T-helper 2 cell (primary cell): ENCODE measurements at places on chromosomes 13 and 19.

GRCh38 chr13:112058941-112059340 is 8.0 kb upstream of the SOX1 start:
- DNase-seq, result no peak

- DNase-seq, result no peak
These were observed 8.6 kb downstream of the ZBTB7A start for GRCh38 chr19:4057931-4058692.

DNA sequence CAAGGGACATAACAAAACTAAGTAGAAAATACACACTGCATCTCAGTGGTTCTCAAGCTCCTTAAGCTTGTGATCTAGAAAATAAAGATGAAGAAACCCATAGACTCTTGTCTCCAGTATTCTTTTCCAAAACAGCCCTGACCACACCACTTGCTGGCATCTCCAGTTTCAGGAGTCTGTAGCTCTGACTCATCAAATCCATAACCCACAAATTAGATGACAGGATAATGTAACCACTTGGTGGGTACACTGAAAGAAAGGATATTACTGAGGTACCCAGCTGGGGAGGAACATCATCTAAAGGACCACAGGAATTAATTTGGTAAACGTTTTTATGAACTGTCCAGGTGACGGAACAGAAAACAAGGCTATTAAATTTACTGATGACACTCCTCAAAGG is 214.7 kb downstream of the VWA8 start:
- no peak for DNase-seq

GRCh38 chr19:4009990-4010807 is 2.7 kb downstream of the PIAS4 start:
- DNase-seq, result no peak

DNA sequence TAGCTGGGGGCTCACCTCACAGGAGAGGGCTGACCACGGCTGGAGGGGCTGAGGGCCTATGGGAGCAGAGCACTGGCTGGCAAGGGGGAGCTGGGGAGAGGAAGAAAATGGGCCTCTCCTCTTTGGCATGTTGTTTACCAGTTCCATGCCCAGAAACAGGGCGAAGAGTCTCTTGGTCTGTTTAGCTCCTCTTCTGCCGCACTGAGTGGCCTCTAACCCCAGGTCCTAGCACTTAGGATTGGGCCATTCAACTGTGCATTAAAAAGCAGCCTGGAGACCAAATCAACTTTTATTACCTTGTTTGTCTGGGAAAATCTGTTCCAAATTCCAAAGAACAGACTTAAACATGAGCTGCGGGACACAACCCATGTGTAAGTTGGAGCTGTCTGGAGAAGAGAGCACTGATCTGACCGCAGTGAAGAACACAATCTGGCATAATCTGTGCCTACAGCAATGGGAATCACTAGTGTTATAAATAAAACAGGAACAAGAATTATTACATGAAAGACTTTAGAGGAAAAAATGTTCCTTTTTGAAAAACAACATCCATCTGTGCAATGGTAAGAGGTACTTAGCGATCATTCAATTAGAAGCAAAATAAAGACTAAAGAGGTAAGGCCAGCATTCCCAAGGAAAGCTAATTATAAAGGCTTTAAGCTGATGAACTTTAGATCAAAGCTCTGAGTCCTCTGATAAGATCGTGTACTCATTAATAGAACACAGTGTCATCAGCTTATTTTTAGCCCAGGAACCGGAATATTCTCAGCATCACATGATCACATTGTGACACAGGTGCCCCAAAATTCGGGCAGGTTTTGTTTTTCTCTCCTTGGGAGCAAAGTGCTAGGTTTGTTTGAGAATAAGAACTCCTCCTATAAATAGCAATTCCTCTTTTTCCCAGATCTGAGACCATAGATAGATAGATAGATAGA is 243.2 kb downstream of the COL4A1 start:
- DNase-seq, result no peak

GRCh38 chr13:23381866-23382265 is 51.6 kb downstream of the SACS start:
- DNase-seq, result no peak

- no peak for DNase-seq
These were observed 28.6 kb downstream of the PAK4 start for GRCh38 chr19:39154100-39154628.

GRCh38 chr19:33564836-33565338 is 43.3 kb upstream of the PEPD start:
- DNase-seq, result no peak

DNA sequence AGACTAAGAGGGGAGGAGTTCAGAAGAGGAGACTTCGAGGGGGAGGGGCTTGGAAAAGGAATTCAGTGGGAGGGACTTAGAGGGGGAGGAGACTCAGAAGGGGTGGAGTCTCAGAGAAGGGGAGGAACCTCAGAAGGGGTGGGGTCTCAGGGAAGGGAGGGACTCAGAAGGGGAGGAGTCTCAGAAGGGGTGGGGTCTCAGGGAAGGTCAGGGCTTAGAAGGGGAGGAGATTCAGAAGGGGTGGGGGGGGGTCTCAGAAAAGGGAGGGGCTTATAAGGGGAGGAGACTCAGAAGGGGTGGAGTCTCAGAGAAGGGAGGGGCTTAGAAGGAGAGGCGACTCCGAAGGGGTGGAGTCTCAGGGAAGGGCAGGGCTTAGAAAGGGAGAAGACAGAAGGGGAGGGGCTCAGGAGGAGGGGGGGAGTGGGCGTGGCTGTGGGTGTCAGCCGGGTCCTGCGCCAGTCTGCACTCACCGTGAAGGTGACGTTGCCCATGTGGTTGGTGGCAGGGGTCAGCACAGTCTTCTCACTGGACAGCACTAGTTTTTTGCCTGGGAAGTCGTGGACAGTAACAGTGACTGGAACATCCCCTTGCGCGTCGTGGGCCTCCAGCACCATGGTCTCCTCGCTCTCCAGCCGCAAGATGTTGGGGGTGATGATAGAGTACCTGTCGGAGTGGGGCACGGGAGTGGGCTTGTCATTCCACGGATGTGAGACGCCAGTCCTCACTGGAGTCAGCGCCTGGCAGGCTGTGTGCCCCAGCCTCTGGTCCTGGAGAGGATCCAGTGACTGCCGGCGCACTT is 1.5 kb downstream of the C3 start:
- peak; percentile 9 for DNase-seq

GRCh38 chr13:59601993-59602392 is 561.7 kb downstream of the DIAPH3 start:
- no peak for DNase-seq

DNA sequence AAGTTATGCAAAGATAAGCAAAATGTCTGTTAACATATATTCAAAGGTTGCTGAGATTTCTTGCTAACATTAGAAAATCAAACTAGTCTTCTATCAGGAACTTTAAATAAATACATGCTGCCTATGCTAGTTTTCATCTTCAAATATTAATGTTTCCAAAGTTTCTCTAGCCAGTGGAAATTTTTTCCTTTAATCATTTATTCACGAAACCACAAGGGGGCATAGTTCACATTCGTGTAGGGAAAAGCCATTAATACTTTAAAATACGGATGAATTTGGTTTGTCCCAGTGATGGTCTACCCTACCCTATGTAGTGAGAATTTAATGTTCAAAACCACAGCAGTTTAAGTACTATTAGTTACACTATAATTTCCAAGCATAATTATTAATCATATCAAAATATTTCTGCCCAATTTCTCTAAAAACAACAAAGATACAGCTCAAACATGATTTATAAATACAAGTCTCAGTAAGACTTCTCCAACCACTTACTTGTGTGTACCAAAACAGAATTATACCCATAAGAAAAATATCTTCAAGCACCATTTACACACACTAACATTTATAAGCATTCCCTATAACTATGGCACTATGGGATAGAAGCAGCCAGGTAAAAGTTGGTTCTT is 16.2 kb downstream of the NUFIP1 start:
- no peak for DNase-seq

DNA sequence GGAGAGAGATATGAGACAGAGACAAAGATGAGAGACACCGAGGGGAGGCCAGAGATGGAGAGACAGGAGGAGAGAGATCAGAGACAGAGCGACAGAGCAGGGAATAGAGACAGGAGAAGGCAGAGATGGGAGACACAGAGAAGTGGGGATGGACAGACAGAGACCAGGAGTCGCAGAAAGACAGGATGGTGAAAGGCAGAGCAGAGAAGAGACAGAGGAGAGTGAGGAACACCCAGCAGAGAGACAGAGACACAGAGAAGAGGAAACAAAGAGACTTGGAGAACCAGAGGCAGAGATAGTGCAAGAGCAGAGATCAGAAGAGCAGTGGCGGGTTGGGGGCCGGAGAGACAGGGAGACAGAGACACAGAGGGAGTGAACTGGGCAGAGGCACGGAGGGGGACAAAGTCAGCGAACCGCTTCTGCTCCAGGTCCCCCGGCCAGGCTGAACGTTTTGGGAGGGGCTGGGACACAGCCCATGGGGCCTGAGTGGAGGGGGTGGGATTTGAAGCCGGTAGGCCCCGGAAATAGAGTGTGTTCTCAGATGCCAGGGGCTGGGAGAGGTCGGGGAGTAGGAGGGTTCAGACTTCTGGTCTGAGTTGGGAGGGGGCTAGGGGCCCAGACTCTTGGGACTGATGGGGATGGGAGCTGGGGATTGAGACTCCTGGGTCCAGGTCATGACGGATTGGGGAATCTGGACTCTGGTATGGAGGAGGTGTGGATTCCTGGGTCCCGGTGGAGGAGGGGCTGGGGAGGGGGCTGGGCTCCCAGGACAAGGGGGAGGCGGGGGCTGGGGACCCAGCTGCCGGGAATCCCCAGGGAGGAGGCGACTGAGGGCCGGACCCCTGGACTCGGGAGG is 654 bp downstream of the ZNF579 start:
- no peak for DNase-seq

DNA sequence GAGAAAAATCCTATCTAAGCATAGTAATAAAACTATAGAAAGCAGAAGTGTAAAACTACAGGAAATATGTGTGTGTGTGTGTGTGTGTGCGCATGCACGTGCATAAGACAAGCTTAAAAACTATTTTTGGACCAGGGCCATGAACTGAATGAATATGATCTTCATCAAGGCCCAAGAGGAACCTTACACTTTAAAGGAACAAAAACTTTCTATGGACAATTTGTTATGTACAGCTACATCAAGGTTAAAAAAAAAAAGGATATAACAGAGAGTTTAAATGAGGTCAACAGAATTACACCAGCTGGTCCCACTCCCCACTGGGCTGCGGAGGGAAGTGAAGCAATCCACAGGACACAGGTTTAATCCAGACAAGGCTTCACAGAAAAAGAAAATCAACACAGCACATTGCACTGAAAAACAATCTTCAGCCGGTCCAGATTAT is 151.1 kb downstream of the LHFPL6 start:
- no peak for DNase-seq

DNA sequence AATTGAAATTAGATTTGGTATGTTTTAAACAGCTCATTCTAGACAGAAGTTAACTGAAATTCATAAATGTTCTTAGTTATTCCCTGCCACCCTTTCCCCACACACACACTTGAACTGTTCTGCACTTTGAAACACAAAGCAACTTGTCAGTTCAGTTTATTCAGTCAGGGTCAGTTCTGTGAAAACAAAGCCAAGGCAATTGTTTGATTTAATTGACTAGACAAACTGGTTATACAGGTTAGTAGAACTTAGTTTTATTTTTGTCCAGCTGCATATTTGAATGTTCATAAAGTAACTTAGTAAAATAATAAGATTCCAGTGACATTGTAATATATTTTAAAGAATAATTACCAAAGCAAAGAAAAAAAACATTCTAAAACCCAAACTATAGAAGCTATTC is 98.3 kb upstream of the KLF5 start:
- no peak for DNase-seq

DNA sequence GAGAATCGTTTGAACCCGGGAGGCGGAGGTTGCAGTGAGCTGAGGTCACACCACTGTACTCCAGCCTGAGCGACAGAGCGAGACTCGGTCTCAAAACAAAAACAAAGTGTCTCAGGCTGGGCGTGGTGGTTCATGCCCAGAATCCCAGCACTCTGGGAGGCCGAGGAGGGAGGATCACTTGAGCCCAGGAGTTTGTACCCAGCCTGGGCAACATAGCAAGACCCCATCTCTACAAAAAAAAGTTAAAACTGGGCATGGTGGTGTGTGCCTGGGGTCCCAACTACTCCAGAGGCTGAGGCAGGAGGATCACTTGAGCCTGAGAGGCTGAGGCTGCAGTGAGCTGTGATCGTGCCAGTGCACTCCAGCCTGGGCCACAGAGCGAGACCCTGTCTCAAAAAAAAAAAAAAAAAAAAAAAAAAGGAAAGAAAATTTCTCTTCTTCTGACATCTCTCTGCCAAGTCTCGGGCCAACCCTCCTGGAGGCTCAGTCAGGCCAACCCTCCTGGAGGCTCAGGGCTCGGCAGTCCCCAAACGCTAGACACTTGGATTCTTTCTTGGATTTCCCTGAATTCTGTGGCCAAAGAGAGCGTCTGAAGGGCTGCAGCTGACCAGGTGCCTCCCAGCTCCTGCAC is 26.3 kb downstream of the ARID3A start:
- DNase-seq, result no peak

DNA sequence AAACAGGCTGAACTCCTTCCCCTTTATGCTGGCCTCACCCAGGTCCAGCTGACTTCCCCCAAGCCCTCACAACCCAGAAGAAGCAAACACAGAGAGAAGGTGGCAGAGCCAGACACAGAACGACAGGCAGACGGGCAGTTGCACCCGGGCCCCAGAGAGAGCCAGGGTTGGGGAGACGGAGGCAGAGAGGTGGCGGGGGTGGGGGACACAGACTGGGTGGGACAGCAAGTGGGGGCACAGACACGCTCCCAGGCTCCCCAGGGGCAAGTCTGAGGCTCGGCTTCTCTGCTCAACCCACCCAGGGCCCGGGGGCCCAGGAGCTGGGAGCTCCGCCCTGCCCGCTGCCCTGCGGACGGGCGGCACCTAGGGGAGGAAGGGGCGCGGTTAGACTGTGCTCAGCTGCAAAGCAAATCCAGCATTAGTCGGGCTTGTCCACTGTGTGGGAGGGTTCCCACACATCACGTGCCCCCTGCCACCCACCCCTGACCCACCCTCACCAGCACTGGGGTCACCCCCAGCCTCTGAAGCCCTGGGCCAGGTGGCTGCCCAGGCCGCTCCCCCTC is 31.3 kb upstream of the ASF1B start:
- no peak for DNase-seq

DNA sequence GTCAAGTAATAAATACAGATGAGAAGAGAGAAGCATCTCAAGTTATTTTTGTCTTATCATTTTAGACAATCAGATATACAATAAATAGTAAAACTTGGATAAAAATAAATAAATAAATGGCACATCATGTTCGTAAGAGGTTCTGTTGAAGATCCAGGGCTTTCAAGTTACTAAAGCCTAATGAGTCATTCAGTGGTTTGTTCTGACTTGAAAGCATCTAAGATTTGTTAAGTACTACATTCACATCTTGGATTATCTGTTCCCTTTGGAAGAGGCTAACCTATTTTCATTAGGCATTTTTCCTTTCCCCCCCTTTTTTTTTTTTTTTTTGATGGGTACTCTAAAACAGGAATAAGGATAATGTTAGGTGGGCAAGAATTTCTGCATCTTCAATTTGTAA is 429.3 kb downstream of the PCDH20 start:
- DNase-seq, result no peak

DNA sequence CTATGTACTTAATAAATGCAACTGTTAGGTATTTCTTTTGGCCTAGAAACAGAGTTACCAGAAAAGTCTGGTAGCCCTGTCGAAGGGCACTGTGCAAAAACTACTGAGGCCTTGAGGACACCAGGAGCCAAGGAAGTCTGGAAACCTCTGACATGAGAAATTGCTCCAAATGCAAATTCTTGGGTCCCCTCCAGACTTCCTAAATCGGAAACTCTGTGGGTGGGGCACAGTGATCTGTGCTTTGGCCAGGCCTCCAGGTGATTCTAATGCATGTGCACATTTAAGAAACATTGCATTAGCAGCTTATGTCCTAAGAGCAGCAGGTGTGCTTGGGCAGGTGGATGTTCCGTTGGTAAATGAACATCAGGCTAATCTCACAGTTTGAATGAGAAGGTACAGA is 50.0 kb downstream of the STARD13 start:
- DNase-seq, result no peak

- peak; percentile 48 for DNase-seq
These were observed 1.3 kb downstream of the BICRA start for GRCh38 chr19:47609906-47610894.
